T-helper 22 cell (primary cell): ENCODE measurements at places on chromosomes 16 and 17.

- DNase-seq = no peak
Observed at GRCh38 chr17:58280480-58281217, at the start of gene MPO. TSS of gene MPO (minus strand) at chr17:58280935. CDS start at chr17:58280758, 177 bp downstream.

DNA sequence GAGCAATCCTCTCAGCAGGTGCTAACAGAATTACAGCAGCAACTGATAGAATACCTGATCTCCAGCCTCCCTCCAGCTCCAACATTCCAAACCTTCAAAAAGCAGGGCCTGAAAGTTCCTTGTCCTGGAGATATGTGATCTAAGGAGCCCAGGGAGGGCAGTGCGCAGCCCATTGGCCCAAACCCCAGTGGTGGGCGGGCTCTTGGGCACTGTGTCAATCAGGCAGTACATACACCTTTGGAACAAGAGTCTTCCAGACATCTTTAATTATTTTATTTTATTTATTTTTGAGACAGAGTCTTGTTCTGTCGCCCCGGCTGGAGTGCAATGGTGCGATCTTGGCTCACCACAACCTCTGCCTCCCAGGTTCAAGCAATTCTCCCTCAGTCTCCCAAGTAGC, 24.2 kb downstream of the SLC12A3 start:
- DNase-seq = no peak

DNA sequence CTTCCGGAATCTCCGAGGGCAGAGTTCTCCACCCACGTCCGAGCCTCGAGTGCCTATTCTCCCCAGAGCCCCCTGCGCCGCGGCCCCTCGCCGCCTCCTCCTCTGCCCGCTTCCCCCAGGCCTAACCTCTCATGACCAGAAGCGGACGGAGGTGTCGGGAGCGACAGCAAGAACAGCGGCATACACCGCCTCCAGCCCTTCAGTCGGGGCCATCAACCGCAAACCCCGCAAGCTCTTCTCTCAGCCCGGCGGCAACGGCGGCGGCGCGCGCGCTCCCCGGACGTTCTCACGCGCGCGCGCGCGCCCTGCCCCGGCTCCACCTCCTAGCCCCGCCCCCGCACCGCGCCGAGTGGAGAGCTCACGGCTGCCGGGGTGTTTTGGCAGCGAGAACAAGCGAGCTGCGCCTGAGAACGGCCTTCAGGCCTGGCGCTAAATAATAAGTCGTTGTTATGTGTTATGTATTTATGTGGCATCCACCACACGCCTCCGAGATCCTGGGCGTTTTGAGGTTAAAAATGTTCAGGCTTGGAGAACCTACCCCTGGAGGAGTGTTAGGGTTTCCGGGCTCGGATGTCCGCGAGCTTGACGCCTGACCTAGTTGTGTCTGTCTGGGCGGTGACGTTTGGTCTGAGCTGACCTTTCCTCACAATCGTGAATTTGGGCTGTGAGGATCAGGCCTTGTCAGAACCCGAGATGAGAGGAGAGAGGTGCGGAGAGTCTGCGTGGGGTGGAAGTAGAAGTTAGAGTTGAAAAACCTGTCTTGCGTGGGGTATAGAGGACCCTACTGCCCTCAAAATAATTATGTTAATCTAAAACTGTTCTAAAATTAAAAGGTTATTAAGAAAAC, at the start of gene RNFT1:
RNFT1 (minus strand) TSS at position 259 of the 847 bp plus-strand sequence; CDS start at position 182, 77 bp downstream.
- DNase-seq = peak; percentile 77

DNA sequence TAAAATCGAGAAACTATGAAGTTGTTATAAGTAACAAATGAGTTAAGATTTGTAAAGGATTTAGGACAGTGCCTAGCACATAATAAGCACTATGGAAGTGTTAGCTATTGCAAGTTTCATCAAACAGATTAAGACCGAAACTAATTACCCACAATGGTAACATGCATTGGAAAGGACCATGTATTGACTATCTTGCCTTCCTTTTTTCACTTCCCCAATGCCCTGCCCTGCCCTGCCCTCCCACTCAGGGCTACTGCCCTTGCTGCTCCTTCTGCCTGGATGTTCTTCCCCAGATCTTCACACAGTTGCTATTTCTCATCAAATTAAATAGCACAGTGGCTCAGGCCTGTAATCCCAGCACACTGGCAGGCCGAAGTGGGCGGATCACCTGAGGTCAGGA, 202.1 kb upstream of the PSMD7 start:
- DNase-seq = no peak

DNA sequence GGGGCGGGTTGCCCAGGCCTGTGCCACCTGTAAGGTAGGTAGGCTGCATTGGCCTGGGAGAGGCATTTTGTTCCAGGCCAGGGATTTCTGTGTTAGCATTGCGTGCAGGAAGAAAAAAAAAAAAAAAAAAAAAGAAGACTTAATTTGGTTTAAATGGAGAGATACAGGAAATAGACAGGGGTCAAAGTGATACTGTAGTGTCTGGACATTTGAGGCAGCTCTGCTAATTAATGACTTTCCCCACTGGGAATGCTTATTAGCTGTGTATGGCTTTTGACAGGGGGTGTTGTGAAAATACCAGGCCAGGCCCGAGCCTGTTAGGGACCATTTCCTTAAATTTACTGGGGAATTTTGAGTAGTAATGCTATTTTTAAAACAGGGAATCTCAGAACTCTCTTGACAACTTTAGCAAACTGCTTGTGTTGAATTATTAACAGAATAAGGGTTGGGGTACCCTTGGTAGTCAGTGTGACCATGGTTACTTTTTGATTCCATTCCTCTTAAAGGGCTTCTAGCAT, 1.0 kb downstream of the MAP2K4 start:
- DNase-seq = no peak

DNA sequence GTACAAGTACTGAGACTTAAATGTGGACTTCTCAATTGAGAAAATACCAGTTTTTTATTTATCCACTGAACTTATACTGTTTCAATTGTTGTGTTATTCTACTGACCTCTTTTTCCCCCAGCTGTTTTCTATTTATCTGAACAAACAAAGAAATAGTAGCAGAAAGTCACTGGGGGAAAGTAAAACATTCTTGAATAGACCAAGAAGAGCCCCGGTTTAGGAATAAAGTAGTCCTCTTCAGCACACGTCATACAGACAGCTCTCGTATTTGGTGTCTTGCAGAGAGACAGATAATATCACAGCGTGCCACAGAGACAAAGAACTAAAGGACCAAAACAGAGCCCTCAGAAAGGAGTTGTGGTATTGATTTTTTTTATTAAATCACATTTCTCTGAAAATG, 1159.1 kb upstream of the CDH8 start:
- DNase-seq = no peak

- DNase-seq = no peak
Observed at GRCh38 chr17:14015271-14015670, 54.0 kb upstream of the COX10 start.

DNA sequence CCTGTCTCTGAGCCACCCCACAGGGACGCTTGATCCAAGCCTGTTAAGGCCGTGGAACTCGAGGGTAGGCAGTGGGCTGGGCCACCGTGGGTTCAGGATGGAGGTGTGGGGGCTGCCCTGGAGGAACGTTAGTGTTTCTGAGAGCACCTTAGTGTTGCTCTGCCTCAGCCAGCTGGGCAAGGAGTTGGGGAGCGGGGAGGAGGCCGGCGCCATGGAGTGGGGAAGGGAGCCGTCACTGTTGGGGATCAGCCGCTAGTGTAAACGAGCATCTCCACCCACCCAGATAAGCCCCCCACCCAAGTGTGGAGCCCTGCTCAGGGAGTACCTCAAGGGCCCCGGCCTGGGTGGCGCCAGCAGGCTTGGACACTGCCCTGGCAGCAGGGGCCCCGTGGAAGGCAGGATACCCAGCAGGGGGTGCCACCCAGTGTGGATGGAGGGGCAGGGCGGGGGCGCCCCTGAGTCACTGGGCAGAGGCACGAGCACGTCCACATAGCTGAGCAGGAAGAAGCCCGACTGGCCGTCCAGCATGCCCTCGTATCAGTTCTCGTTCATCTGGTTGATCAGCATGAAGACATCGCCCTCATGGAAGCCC, 98.6 kb downstream of the KPNA2 start:
- DNase-seq = no peak

DNA sequence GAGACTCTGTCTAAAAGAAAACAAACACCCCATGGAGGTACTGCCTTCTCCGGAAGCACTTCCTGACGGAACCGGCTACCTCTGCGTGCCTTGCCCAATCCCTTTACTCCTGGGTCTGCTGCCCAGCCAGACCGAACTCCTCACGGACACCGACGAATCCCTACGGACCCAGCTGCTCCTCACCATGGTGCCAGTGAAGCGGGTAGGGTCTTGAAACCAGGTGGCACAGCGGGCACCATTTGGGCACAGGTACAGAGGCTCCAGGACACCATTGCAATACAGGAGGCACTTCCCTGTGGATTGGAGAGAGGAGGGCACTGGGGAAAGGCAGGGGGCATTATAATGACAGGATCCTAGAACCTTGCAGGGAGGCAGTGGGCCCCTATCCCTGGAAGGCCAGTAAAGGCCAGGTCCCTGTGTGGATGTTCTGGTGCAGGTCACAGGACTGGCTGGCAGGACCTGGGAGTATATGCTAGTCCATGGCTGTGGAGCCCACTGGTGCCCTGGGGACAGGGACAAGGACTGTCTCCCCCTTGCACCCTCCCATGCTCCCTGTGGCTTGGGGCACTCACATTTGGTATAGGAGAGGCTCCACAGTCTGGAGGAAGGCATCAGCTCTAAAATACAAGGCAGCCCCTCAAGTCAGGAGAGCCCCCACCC, 2.3 kb downstream of the SLC25A39 start:
- DNase-seq = no peak

- no peak for DNase-seq
Observed at GRCh38 chr17:30476726-30477082, 504 bp upstream of the GOSR1 start.

GRCh38 chr17:63382136-63382535, 64.0 kb downstream of the CYB561 start:
- no peak for DNase-seq

GRCh38 chr16:69345923-69346322, 5.7 kb downstream of the TMED6 start:
- no peak for DNase-seq

DNA sequence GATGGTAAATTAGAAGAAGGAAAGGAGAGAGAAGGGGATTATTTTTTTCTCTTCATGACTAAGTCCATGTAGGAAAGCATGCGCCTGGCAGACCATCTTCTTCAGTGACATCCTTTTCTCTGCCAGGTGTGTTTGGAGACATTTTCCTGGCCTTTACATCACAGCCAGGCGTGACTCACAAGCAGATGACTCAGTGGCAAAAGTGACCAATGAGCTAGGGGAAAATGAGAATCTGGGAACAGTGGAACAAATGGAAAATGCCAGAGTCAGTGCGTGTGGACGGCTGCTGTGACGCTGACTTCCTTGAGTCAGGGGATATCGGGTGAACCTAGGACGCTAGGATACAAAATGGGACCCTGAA, 9.4 kb downstream of the KIAA0513 start:
- no peak for DNase-seq

- DNase-seq = no peak
Observed at GRCh38 chr17:68497885-68498319, 14.3 kb upstream of the PRKAR1A start.

DNA sequence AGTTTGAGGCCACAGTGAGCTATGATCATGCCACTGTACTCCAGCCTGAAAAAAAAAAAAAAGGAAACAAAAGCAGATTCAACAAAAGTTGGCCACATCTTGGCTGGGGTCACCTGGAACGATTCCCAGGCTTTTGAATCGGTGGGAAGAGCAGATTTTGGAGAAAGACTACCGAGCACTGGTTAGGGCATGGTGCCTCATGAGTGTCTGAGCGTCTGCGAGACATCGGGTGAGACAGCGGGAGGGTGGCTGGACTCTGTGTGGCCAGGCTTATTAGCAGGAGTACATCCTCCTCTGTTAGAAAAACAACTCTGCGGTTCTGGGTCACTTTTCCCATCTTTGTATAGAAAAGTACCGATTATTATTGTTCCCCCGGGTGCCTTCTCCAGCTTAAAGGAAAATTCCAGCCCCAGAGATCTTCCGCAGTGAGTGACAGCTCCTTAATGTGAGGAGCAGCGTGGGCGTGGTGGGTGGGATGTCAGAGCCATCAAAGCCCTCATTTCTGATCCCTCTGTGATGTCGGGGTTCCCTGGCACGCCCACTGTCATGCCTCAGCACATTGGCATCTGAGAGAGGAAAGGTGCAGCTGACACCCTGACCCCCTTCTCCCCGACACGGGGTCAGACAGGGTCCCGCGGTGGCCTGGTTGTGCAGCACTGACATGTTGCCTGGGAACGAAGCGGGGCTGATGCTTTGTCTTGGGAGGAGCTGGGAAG, 6.9 kb downstream of the RGS9 start:
- no peak for DNase-seq

DNA sequence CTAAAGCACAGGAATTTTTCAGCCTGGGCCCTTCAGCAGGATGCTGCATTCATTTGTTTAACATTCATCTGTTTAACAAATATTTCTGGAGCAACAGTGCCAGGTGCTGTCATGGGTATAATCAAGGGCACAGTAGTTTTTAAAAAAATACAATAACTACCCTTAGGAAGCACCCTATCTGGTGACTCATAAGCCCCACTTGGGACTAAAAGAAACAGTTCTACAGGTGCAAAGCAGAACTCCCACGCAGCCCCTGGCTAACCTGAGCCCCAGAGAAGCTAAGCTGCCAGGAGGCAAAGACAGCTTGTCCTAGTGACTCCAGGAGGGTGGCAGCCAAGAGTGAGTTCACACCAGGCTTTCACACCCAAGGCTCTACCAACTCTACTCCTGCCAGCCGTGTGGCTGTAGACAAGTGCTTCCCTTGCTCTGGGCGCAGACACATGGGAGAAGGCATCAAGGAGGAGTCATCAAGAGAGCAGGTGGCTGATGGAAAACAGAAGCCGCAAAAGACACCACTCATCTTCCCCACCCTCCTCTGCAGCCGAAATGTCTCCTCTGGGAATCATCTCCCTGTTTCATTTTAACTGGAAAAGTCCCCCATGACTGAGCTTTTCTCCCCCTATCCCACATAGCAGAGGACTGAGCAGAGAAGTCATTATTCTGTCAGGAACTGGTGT, 14.4 kb downstream of the CUEDC1 start:
- DNase-seq = no peak

- DNase-seq = no peak
Observed at GRCh38 chr17:67578142-67578457, 139.6 kb upstream of the NOL11 start.

DNA sequence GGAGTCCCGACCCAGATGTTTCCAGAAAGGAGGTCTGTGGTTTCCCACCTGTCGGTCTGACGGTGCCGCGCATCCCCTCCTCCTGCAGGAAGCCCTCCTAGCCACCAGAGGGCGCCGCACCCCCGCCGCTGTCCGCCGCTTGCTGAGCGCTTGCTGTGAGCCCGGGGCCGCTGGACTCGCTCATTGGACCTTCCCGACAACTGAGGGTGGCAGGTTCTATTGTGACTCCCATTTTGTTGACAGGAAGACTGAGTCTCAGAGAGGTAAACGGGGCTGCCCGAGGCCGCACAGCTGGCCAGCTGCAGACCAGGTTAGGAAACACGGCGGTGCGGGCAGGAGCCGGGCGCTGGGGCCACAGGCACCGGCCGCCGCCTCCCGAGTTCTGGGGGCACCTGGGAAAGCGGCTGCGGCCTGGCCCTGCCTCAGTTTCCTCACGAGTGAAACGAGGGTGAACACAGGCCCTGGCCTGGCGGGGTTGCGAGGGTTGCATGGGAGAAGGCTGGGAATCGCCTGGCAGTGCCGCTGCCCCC, 191.1 kb upstream of the CIBAR2 start:
- peak; percentile 10 for DNase-seq
